ENCODE measurements at places on chromosomes 7 and 10. TPM values are rescaled to one million over a fixed set of nuclear protein-coding genes. Genes with fewer than 3 reads are reported as not detected.

GIMAP5 gene
- total RNA-seq: 44.1 TPM

- no peak for DNase-seq
Measured at GRCh38 chr10:129161150-129161549, 305.9 kb upstream of the MGMT start.

DNA sequence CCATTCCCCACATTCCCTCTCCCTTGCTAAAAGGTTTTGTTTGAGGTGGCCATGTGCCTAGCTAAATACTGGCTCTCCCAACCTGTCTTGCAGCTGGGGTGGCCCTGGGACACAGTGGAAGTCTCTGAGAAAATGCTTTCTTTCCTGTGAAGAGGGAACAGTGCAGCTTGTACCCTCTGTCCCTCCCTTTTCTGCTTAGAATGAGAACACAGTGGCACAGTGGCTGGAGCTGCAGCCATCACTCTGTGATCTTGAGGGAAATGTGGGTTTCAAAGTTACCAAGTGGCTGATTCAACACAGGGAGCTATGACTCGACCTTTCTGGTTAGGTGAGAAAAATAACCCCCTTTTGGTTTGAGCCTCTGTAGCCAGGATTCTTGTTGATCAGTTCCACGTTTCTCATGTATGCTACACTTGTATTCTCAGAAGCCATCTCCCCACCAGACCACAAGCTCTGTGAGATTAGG is 62.7 kb upstream of the CARD11 start:
- no peak for DNase-seq

GRCh38 chr7:87876869-87877234 is 559 bp downstream of the DBF4 start:
- DNase-seq: peak; percentile 26

DNA sequence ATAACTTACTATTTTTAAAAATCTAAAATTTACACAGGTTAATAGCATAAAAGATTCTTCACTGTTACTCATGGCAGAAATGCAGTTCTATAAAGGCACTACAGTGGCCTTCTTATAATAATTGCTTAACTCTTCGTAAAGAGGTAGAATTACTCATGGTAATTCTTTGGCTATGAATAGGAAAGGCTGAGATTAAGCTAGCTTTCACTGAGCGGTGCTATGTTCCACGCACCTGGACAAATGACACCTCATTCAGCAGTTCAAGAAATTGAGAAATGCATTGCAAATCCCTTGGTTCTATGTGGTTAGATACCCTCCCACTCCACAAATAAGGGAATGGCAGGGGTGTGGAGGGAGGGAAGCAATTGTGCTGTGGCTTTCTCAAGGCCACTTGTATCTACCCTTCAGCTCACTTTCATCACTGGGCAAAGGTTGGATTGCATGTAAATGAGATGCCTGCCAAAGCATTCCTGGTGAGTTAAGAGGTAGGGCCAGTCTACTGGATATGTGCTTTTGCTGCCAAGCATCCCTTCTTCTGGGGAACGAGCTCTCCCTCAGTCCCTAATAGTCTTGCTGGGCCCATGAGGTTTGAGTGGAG is 210.9 kb downstream of the TEX36 start:
- no peak for DNase-seq

DNA sequence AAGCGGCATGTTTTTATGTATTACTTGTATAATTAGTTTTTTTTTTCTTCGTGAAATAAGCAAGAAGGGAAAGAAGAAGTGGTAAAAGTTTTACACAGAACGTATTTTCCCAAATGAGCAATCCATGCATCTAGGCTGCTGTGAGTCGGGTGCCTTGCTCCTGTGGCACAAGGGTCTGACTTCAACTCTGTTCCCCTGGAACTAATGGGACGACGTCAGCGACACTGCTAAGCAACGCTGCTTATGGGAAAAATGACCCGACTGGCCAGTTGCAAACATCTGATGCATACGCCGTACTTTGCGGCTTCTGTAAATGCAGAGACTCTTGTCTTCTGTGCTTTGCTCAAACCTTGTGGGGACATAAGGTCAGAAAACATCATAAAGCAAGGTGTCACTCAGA is 66.3 kb downstream of the MPP7 start:
- no peak for DNase-seq

GRCh38 chr7:47104206-47104549 is 477.7 kb downstream of the TNS3 start:
- no peak for DNase-seq

ATP6V1F gene
- 68.7 TPM for total RNA-seq

DNA sequence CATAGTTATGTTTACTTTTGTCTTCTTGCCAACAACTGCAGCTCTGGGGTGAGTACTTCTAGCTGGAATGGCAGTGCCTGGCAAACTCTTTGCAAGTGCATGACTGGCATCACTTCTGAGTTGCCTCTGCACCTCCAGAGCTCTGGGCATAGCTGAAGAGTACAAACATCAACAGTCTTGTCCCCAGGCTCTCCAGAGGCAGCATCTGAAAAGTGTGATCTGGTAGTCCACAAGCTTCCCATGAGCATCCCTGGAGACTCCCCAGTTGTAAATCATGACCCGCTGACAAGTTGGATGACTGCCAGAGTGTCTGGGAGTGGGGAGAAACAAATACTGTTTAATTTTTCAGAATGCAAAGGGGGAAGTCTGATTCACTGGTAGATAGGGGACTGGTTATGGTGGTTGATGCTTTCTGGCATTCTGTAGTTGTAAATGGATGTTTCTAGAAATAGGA is 138.9 kb upstream of the CDK13 start:
- no peak for DNase-seq

GFRA1 gene
- total RNA-seq: not detected

BUD23 gene
- 96.0 TPM for total RNA-seq

DNA sequence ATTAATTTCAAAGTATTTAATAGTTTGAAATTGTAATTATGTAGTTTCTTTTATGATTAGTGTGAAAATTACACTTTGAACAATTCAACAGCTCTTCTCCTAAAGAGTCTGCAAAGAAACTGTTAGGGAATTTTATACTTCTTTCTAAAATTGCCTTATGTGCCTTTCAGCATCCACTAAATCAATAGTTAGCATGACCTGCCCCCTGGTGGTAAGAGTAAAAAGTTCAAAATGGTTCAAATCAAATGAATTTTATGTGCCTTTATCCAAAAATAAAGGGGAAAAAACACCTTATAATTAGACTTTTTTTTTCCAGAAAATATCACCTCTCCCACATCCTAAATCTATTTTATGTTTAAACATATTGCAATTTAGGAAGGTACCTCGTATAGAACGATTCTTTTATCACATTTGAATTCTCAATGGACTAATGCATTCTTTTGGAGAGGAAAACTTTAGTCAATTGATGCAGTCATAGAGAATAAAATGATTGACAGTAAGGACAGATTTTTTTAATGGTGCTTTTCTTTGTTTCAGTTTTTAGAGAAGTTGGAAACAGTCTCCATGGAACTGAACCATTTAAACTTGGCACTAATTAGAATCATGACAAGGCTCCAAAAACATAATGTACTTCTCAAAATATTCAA is 163.7 kb downstream of the SEMA3D start:
- no peak for DNase-seq

SAMD9L gene
- total RNA-seq: 24.7 TPM

GRID2IP gene
- 0.18 TPM for total RNA-seq

TMEM178B gene
- 0.96 TPM for total RNA-seq

GRCh38 chr10:62053860-62054259 is 152.4 kb downstream of the ARID5B start:
- DNase-seq: no peak

GRCh38 chr7:2003451-2003930 is 229.3 kb downstream of the MAD1L1 start:
- DNase-seq: no peak

ANKRD61 gene
- total RNA-seq: not detected

GRCh38 chr10:84176836-84177474 is 3.4 kb downstream of the GPR15LG start:
- DNase-seq: no peak

GRCh38 chr10:63788152-63788821 is 267.1 kb downstream of the REEP3 start:
- no peak for DNase-seq

GRCh38 chr7:100568176-100568895 is 5.4 kb downstream of the SAP25 start:
- DNase-seq: no peak

GRCh38 chr10:124645467-124646095 is 98.6 kb downstream of the FAM53B start:
- DNase-seq: no peak

ST8SIA6 gene
- 0.72 TPM for total RNA-seq

DNA sequence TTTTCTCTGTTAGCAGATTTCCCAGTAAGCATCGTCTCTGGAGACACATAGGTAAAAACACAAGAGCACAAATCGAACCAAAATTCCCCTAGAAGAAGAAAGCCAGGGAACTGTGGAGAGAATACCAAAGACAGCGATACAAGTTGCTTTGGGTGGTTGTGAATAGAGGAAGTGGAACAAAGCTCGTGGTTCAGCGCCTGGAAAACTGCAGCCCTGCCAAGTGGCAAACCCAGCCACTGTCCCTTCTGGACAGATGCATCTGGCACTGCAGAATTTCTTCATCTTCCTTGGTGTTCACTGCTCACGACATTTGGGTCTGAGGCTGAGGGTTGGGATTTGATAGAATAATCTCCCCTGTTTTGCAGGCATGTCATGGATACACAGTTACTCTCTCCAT is 733.8 kb downstream of the PARD3 start:
- no peak for DNase-seq

DNA sequence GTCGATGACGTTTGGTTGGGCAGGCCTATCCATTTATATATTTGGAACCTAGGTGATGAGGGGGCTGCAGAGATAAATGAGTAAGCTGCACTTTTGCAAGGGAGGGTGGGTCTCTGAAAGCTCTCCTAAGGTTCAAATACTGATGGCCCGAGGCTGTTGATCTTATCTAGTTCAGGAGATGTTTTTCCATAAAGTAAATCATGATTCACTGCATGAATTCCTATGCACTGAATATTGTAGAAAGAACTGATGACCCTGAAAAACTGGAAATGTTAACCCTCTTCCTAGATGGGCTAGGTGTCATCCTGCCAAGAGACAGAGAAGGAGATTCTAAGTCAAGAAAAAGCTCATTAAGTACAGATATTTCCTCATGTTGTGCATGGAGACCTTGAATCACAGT is 459.9 kb downstream of the PLXNA4 start:
- no peak for DNase-seq

- no peak for DNase-seq
Measured at GRCh38 chr7:104156842-104157277, 51.0 kb downstream of the ORC5 start.

- DNase-seq: no peak
Measured at GRCh38 chr10:103188853-103189252, 4.2 kb downstream of the NT5C2 start.

DNA sequence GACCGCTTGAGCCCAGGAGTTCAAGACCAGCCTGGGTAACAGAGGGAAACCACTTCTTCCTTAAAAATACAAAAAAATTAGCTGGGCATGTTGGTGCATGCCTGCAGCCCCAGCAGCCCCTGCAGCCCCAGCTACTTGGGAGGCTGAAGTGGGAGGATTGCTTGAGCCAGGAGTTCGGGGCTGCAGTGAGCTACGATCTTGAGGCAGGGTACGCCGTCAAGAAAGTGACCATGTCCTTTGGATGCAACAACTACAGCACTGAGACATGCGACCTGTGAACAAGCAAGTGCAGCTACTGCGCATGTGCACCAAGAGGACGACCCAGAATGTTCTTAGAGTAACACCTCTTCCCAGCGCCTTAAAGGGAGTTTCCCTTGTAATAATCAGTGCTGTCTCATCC is 66.6 kb upstream of the ZNF479 start:
- no peak for DNase-seq
